ENCODE measurements at places on chromosomes 12 and 14.
A peak's percentile ranks its signal among the peaks of the same experiment; 100 is the strongest.

- DNase-seq, result no peak
These were observed 540 bp upstream of the CLEC2D start for GRCh38 chr12:9669019-9669326.

GRCh38 chr12:87332987-87333726 is 696.0 kb downstream of the C12orf50 start:
- DNase-seq, result no peak

DNA sequence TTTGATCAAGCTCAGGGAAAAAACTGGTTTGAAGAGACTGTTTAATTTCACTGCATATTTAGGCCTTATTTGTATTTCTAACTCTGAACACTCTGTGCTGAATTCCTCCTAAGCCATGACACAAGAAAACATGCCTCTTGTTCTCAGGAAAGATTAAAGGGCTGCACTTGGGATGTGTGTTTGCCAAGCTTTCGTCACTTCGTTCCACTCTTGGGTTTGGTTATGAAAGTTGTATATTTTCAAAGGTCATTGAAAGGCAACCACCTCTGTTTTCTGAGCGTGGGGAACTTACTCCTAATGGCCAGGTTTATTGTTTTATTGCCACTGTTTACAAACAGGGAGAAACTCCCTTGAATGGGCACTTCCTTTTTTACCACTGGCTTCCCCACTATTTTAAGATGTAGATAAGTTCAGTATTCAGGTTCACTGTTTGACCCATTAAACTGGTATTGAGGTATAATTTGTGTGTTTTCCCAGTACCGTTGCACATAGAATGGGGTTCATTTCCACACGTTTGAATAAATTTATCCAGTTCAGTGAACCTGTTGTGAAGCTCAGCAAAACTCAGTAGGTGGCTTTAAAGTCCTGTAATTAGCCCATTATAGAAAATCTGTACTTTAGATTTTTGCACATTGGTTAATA is 65.3 kb downstream of the NKX2-1 start:
- no peak for DNase-seq

- no peak for DNase-seq
These were observed 58.2 kb downstream of the GALNT9 start for GRCh38 chr12:132270969-132271754.

DNA sequence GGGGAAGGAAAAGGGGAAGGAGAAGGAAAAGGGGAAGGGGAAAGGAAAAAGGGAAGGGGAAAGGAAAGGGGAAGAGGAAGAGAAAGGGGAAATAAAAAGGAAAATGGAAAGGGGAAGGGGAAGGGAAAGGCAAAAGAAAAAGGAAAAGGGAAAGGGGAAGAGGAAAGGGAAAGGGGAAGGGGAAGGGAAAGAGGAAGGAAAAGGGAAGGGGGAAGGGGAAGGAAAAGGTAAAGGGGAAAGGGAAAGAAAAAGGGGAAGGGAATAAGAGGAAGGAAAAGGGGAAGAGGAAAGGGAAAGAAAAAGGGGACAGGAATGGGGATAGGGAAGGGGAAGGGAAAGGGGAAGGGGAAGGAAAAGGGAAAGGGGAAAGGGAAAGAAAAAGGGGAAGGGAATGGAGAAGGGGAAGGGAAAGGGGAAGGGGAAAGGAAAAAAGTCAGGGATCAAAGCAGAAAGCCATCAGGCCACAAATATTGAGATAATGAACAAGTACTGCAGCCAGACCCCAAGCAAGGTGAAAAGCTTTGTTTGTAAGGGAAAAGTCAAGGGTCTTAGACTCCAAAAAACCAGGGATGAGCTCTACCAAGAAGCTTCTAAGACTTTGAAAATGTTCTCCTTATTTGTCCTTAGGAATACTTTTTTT is 20.0 kb downstream of the DICER1 start:
- DNase-seq, result no peak

DNA sequence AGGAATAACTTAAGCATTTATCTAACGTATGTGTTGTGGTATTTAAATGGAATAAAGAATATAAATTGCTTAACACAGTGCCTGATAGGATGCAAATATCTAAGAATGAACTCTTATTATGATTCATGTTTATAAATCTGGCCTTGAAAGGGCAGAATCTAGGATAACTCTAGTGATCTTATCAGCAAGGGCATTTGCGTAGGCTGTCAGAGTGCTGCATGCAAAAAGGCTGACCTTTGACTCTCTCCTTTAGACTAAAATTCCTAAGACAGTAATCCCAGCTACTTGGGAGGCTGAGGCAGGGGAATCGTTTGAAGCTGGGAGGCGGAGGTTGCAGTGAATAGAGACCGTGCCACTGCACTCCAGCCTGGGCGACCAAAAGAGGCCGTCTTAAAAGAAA is 31.3 kb upstream of the ANP32D start:
- DNase-seq, result no peak

DNA sequence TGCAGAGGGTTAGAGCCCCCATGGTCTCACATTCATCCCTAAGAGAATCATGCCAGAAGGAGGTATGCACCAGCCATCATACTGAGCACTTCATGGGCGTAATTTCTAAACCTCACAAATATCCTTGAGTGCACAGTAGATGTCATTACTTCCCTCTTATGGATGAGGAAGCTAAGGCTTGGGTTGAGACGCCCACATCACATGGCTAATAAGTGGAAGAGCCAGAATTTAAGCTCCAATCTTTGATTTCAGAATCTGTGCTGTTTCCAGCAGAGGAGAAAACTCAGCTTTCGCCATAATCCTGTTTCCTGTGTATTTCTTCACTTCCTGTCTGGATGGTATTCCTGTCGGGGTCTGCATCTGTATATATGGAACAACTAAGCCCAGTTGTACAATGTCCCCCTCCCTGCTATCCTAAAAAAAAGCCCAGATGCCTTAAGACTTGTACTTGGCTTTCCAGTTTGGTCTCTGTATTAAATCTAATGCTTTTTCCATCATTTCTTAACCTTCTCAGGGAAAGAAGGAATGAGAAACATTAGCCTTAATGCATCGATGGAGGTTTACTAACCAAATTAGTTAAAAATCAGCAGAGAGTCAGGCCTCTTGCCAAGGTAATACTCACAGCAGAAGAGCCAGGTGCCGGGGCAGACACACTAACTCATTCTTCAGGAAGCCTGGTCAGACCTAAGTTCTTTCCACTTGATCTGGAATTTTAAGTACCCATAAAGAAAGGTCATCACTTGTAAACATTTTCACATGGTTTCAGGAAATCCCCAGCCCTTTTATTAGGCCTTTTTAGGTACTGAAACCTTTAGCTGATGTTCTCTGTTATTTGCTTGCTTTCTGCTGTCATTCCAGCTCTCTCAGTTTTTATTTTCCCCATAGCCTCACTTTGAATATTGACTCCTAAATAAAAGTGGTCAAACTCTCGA is 5.3 kb downstream of the ISCU start:
- DNase-seq, result no peak

DNA sequence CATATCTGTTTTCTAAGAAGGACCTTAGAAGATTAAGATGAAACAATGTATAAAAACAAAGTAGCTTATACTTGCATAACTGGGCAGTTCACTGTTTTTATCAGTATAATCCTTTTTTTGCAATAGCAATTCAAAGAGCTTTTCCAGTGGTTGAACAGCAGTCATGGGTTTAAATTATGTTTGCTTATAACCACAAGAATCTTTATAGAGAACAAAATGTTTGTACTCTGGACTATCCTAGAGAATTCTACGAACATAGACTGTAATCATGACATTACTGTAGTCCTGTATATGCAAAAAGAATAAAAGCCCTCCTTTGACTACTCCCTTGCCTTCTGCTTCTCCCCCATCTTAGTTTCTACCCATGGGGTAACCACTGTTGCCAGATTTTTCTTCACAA is 5.7 kb downstream of the FAM177A1 start:
- no peak for DNase-seq

- no peak for DNase-seq
These were observed 208.1 kb downstream of the ZFP36L1 start for GRCh38 chr14:68584786-68585185.

DNA sequence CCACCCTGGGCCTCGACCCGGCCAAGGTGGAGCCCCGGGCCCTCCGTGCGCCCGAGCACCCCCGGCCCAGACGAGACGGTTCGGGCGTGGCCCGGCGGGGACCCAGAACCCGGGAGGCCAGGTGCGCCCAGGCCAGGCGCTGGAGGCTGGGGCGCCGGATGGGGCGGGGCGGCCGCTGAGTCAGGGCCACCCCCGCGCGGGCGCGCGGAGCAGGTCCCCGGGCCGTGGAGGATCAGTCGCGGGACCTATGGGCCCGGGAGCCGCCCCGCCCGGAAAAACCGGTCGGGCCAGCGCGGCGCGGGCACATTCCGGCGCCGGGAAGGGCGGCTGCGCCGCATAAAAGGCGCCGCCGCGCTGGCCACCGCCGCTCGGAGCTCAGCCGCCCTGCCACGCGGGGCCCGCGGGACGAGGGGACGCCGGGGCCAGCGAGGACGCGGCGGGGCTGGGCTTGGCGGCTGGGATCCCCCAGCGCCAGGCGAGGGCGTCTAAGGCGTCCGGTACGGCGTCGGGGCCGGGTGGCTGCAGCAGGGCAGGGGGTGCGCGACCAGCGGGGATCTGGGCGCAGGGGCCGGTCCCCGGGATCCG is 21.5 kb upstream of the KIF26A start:
- DNase-seq, result no peak

GRCh38 chr14:81452341-81453133 is 52.4 kb upstream of the STON2 start:
- DNase-seq, result no peak

DNA sequence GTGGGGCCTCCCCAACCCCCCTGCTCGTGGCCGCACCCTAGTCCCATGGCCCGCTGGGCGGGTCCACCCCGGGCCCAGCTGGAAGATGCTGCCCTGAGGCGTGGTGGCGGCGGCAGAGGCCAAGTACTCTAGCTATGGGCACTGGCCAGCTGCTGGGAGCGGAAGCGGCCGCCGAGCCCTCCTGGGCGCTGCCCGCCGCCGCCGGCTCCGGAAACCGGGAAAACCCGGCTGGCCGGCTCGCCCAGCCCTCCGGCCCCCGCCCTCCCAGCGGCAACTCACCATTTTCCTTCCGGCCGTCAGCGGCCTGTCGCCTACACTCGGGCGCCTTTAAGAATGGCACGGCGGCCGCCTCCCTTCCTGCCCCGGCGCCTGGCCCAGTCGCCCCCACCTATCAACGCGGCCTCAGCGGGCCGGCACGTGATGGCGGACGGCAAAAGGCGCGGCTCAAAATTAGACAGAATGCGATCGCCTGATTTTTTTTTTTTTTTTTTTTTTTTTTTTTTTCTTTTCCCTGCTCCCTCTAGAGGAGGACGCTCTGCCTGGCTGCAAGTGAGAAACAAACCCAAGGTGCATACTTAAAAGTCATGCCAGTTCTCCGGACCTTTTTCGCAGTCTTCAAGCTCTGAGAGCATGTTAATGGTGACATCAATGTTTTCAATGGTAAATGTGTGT is at the start of gene GMFB:
Gene GMFB (minus strand): TSS at position 335 of the 672 bp plus-strand sequence. CDS start 53 bp downstream, at position 282.
- peak; percentile 84 for DNase-seq

GRCh38 chr12:128381541-128381940 is 114.6 kb downstream of the TMEM132C start:
- DNase-seq, result no peak

DNA sequence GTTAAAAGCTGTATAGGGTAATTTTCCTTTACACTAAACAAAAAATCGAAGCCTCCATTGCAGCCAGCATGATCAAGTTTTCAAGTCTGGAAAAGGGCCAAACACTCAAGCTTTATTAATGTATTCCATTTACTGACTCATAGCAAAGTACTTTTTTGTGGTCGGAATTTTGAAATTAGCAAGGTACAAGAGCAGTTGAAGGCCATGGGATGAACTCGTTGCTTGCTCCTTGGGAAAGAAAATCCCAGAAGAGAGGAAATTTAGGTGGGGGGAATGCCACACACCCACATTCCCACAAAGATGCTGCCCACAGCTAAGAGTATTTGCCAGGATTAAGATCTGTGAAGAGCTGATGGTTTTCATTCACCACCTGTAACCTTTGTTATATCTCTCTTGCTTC is 333.7 kb downstream of the EGLN3 start:
- no peak for DNase-seq

- no peak for DNase-seq
These were observed 469 bp downstream of the NGB start for GRCh38 chr14:77270361-77271112.

GRCh38 chr14:102749393-102750305 is 27.6 kb upstream of the TRAF3 start:
- no peak for DNase-seq

- no peak for DNase-seq
These were observed 10.2 kb downstream of the DLST start for GRCh38 chr14:74891870-74892269.

GRCh38 chr14:76793956-76794355 is 18.7 kb downstream of the ANGEL1 start:
- no peak for DNase-seq

DNA sequence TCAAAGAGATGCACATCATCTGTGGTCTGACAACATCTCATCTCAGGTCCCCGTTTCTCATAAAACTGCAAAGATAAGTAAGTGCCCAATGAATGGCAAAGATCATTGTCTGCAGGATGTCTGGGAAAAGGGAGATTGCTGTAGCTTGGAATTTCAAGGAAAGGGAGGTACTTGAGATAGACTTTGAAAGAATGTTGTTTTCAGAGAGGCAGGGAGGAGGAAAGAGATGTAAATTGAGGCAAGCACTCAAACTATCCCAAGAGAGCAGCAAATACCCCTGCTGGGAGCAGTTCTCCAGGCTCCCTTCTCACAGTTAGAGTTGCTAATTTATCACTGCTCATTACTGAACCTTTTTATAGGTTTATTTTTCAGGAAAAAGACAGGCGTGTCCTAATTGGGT is 107.1 kb downstream of the MYRFL start:
- no peak for DNase-seq

GRCh38 chr12:132019891-132020290 is 70.1 kb downstream of the EP400 start:
- DNase-seq, result no peak

DNA sequence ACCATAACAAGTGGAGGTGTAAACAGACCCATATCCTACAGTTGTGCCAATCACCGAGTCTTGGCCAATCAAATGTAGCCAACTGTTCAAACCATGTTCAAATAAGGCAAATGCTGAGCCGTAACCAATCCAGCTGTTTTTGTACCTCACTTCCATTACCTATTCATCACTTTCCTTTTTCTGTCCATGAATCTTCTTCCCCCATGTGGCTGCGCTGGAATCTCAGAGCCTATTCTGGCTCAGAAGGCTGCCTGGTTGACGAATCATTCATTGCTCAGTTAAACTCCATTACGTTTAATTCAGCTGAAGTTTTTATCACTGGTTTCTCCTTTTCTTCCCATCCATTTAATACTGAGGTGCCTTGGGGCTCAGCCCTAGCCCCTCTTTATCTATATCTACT is 71.1 kb downstream of the TBC1D30 start:
- no peak for DNase-seq

DNA sequence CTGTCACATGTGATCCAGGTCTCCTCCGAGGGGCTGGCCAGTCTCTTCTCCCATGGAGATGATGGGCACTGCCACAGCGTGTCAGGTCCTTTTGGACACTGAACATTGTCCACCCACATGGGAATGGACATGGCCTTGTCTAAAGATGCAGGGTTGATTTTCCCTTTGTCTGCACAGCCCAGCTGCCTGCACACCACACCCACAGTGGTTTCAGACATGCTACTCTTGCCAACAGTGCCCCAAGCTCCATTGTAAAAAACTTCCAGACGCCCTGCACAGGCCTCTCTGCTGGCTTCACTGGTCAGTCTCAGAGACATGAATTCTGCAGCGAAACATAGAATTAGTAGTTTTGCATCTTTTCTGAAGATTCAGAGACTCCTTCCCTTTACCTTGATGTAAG is 18.5 kb downstream of the CD163 start:
- DNase-seq, result no peak

- DNase-seq, result no peak
These were observed 14.4 kb downstream of the ADCY6 start for GRCh38 chr12:48774516-48774915.
